H1 (cell line): ENCODE measurements at places on chromosomes 7 and 10. TPM values are rescaled to one million over a fixed set of nuclear protein-coding genes. Genes with fewer than 3 reads are reported as not detected.

GRCh38 chr7:142563470-142563869, 185.8 kb upstream of the PRSS1 start:
- DNase-seq = no peak

GRCh38 chr7:135160858-135161653, 9.5 kb downstream of the CYREN start:
- DNase-seq = no peak

DNA sequence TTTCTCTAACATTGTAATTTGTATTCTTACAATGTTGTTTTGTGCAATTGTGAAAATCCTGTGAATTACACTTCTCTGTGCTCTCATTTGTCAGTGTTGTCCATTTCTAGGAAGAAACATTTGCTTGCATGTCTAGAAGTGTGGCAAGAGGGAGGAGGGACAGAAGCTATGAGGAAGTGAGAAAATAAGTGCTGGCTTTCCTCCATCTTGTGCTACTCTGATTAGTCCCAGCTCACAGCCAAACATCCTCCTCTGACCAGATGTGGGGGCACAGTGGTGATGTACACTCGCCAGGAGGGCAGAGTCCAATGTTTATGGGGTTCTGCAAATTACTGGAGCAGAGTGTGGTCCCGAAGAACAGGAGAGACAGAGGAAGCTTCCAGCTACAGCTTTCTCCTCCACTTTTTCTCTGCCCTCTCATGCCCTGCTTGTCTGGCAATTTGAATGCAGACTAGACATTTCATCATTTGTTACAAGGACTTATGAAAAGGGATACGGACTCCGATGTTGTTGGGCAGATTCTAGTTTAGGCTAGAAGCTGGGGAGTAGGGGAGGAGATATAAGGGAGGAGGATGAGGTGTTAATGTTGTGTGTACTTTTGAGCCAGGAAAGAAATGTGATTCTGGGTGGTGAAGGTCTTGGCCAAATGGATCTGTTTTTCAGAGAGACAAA, 131.0 kb upstream of the C1GALT1 start:
- DNase-seq = no peak

- DNase-seq = no peak
Observed at GRCh38 chr10:92124616-92125143, 166.2 kb downstream of the CPEB3 start.

DNA sequence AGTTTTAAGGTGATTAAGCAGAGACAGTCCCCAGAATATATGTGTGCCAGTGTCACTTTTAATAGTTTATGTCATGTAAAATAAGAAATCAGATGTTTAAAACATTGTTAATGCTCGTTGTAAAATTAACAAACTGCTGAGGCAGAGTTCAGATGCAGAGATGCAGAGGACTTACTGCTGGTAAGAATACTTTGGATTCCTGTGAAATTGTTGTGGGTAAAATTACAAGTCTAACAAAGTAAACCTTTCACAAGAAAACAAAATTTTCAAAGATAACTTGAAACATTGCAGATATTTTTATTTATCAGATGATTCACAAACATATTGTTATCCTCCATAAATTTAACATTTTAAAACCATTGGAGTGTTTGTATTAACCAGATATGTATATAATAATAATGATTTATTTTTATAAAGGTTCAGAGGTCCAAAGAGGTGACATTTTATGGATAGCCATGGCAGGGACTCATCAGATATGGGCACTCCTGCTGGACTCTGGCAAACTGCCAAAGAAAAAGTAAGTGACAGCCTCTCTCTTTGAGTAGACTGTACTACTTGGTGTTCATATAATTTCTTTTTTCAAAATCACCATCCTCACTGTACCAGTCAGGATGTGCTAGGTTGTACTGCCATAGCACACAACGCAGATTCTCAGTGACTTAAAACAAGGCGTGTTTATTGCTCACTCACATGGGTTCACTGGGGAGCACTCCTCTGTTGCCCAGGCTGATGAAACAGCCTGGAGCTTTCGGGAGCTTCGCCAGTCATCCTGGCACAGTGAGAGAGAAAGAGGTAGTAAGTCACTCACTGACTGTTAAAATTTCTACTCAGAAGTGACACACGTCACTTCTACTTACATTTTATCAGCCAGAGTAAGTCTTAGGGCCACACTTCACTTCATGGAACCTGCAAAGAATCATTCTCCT, 43.5 kb downstream of the NHLRC2 start:
- no peak for DNase-seq

DNA sequence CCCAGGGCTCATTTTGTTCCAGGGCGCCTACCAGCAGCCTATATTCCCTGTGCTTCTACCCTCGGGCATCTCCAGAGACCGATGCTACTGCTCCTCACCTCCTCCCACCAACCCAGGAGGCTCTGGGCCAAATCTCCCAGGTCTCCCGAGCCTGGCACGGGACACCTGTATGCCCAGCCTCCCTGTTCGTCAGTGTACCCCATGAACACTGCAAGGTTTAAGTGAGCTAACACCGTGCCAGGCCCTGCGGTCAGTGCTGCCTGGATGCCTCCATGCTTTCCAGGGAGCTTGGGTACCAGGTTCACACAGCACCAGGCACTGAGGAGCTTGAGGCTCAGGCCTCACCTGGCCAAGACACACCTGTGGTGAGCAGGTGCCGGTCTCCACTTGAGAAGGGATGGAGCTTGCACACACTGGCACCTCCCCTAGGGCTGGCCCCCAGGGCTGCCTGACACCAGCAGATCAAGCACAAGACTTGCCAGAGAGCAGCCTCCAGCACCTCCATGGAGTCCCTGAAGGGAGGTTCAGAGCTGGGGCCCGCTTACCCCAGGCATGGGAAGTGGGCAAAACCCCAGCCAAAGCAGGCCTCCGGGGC, 80.3 kb downstream of the FAM53B start:
- no peak for DNase-seq

DNA sequence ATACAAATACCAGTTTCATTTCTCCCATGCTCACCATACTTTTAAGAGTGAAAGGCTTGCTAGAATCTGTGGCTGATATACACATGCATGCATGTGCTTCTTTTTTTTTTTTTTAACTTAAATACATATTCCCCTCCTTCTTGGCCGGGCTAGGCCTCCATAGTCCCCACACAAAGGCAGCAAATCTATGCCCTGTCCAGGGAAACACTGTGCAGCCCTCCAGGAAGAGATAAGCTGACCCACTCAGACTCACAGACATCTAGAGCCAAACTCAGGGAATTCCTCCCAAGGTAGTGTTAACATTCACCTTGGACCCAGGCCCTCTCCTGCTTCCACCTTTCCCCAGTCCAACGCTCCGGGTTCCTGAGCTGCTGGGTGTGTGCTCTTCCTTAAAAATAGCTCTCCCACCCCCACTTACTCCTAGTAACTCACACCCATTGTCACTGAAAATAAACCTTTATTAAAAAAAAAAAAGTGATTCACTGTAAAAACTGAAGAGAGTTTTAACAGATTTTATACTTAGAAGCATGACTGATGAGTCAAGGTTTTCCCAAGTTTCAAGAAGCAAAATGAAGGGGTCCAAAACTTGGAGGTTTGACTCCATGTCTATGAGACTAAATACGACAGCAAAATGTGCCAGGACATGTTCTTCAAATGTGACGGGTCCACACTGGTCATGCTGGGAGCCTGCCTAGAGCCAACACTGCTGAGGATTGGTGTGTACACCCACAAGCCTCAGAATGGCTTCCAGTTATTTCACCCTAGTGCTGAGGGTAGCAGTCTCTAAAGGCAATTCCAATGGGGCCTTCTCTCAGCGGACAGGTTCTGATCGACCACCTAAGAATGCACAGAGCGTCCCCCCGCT, 159.5 kb downstream of the GLI3 start:
- no peak for DNase-seq

DNA sequence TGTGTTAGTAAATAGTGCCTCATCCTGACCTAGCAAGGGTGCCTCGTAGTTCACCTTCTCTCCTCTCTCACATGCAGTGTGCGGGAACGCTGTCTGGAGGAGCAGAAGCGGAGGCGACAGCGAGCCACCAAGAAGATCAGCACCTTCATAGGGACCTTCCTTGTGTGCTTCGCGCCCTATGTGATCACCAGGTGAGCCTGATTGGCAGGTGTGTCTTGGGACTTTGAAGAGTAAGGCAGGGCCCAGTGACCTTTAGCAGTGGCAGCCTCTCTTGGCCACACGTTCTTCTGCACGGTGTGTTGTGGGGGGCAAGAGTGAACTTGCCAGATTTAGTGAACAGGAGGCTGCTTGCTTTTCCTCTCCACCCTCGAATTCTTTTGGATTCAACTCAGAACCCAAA, 8.6 kb downstream of the GPR26 start:
- no peak for DNase-seq

- DNase-seq = no peak
Observed at GRCh38 chr7:116809636-116810266, 52.6 kb upstream of the CAPZA2 start.

DNA sequence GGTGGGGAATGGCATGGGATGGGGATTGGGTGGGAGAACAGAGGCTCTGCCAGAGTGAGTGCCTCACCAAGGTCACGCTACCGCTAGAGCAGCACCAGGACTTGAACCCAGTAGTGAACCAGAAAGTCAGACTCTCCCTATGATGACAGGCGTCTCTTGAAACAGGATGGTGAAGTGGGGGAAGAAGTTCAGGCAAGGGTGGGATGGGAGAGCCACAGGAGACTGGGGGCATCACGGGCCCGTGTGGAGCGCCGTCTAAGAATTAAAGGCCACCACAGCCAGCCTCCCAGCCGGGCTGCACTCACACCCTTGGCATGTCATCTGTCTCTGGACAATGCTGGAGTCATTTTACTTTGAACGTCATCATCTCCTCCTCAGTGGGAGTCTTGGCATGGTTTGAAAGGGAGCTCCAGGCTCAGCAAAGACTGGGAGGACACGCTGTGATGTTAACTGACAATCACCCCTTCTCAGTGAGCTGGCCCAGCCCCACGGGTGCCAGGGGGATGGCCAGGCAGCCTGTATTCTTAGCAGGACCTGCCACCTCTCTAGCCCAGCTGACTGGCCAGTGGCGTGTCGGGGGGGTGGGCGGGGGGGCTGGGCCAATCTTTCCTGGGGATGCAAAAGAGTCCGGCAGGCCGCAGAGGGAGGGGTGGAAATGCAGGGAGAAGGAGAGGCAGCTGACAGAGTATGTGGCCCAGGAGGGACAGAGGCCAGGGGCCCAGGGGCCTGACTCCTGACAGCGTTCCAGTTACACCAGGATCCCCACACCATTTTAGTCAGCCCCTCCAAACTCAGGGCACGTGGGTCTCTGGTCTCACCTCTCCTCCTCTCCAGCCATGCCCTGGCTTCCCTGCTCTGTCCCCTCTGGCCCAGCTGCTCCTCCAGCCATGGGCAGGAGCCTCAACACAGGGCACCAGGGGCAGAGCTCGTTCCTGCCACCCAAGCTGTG, 96.2 kb downstream of the VOPP1 start:
- no peak for DNase-seq

GRCh38 chr10:74575191-74575720, 251.1 kb upstream of the KAT6B start:
- DNase-seq = peak; percentile 21

GRCh38 chr10:10589540-10590303, 427.9 kb upstream of the CELF2 start:
- no peak for DNase-seq

GRCh38 chr7:31805209-31805818, 118.3 kb downstream of the PPP1R17 start:
- no peak for DNase-seq

DNA sequence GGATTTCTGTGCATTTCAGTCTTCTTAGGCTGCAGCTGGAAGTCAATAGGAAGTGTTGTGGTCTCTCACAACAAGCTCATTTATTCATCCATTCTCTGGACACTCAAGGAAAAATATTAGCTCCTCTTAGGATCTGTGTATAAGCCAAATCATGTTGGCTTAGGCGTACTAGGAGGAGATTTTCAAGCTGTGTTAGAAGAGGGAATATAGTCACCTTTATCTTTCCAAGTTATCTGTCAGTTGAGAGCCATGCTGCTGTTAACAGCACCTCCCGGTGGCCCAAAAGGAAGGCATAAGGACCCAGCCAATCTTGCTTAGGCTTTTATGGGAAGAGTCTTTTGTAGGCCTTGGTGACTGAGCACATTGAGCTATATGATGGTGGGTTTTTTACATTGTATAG, 220.0 kb downstream of the LRMDA start:
- DNase-seq = no peak

DNA sequence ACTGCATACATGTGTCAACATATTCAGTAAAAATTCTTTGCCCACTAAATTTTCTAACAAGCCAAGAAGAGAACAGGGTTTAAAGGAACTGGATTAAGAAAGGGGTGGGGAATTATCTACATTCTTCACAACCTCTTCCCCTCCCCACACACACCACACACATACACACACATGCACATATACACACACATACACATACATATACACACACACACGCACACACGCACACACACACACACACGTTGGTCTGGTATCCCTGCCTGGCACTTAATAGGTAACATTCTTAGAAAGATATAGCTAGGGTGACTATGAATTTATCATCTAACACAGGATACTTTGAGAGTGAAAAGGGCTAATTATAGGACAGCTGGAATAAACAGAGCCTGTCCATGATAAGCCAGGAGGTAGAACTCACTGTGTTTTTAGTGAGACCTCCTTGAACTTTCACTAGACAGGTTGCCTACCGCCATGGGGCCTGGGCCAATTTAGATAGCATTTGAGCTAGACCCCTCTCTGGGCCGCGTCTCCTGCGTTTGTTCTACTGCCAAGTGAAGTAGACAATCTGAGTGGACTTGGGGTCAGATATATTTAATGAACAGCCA, 33.1 kb upstream of the EPC1 start:
- no peak for DNase-seq

DNA sequence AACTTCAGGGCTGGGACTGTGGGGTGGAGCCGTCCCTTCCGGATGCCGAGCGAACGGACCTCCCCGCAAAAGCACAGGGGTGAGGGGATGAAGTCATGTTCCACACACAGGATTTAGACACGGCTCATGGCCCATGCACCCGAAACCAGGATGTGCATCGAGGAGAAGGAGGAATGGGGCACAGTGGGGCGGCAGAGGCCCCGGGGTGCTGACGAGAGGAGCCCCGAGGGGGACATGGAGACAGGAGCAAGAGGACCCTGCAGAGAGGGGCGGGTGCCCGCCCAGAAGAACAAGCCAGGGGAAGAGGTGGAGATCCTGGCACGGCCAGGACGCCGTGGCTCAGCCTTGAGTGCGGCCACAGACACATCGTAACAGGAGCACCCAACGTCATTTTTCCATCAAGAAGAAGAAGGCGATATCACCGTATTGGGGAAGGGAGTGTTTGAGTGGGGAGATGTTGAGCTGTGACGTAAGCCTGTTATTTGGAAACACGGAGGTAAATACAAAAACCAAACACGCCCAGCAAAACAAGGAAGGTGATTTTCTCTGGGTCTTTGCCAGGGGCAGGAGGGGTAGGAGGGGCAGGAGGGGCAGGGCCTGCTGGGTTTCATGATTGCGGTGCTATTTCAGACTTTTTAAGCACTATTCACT, 25.3 kb upstream of the FOXL3 start:
- no peak for DNase-seq

CFAP46 gene
- 3.1 and 4.8 TPM in 2 replicates for total RNA-seq

CTAGE4 gene
- total RNA-seq = 9.8 and 10.3 TPM in 2 replicates

LRRC4 gene
- 13.4 and 15.1 TPM in 2 replicates for total RNA-seq

PRLHR gene
- total RNA-seq = not detected in 2 replicates

DBF4 gene
- 78.9 and 82.4 TPM in 2 replicates for total RNA-seq

PRR15 gene
- total RNA-seq = 7.9 and 10.1 TPM in 2 replicates

BMPR1A gene
- total RNA-seq = 120 and 129 TPM in 2 replicates

GTF2IRD1 gene
- total RNA-seq = 45.4 and 46.5 TPM in 2 replicates
